ENCODE measurements at places on chromosomes 4 and X.

DNA sequence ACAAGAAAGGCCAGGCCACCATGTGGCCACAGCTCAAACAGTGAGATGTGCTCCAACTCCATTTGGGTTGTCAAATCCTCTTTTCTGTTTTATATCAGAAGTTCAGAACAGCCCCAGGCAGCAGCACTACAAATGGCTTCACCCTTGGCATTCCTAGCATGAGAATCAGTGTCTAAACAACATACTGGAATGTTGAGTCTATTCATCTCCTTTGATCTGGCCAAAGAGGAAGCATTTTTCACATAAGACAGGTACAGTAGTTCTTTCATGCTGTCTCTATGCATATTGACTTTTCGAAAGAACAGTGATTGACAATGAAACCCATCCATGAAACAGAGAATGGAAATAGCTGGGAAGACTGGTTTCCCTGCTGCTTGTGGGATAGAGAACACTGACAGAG, 289.5 kb downstream of the USP46 start:
- DNase-seq = no peak

DNA sequence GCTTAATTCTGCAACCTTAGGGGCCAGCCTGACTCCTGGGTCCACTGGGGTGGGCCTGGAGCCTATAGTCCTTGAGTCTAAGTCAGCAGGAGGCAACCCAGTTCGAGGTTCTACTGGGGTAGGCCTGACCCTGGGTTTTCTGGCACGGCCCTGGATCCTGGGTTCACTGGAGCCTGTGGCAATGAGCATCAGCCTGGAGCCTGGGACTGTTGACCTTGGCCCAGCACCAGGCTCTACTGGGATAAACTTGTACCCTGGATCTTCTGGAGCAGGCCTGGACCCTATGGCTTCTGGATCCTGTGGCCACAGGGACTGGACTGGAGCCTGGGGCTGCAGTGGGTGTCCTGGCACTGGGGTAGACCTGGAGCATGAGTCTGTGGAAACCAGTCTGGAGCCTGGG, 874.3 kb upstream of the INTU start:
- no peak for DNase-seq

DNA sequence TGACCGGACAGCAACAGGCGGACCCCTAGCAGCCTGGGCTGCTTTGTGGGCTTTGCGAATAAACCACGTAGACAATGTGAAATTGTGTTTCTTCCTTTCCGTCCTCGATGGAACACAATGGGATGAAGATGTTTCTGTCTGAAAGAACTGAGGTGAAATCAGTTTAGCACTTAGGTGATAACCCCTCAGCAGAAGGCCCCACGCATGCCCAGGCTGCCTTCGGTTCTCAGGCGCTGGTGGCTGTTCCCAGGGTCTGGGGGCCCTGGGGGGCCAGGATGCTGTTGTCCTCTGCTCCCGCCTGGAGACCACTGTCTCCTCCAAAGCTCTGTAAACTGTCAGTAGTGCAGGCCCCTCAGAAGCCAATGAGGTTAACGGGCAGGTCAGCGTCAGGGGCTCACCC, 73.9 kb upstream of the HGFAC start:
- DNase-seq = no peak

DNA sequence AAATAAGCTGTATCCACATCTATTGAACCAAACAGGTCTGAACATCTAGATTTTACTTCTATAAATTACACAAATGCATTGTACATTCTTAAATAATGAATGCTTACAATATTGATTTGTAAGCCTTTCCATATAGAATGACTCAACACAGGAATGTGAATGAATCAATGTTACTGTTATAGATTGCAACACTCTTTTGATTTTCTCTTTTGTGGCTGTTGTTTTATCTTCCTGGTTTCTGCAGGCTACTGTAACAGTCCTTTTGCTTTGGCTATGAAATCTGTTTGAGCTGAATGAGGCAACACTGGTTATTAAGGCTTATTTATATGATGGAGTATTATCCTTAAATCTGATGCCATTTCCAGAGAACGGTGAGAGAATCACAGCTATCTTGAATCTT, 49.5 kb downstream of the GPR50 start:
- no peak for DNase-seq

DNA sequence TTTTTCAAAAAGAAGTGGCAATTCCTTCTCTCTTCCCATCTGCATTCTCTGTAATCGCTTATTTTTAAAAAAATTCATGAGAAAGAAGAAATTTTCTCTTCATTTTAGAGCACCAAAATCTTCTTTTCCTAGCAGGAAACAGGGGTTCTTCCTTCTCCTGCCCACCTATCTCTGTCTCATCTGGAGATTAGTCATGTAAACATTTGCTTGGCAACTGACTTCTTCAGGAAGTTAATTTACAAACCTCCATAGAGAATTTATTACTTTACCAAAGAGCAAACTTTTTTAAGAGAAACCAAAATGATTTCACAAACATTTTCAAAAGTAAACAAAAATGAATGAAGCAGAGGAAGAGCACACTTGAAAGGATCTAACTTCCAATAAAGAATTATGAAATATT, 13.5 kb downstream of the TTC29 start:
- no peak for DNase-seq

DNA sequence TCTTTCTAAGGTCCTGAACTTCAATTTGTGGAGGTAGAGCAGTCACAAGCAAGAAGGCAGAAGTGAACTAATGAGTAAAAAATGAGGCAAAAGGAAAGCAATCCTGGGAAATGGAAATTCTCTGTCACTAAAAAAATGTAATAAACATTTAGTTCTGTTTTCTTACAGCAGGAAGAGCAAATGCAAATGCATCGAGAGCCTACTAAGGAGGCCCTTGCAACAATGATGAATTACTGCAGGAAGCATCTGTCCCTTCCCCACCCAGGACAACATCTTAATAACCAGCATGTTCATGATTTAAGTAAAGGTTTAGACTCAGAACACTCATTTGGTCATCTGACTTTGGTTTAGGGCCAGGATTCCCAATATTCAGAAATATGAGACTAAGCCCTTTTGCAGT, 341.4 kb upstream of the NOCT start:
- no peak for DNase-seq

DNA sequence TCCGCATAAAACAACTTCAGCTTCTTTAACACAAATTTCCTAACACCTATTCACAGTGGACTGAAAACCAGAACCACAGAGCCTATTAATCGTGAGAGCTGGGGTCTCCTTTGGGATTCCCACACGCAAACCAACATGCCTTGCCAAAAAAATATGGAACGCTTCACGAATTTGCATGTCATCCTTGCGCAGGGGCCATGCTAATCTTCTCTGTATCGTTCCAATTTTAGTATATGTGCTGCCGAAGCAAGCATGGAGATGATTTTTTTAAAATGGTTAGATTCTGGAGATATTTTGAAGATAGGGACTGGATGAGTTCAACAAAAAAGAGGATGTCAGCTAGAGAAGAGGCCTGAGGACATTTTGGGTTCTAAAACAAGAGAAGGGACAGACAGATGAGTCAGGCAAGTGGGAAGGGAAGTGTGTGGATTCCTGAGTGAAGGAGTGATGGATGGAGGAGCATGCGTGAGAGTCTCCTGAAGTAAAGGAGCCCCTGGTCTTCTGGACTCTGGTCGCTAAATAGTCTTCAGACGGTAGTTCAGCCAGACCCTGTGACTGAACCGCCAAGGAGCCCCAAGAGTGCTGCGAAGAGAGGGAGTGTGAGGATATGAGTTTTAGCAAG, 9.5 kb upstream of the GATA1 start:
- no peak for DNase-seq

GRCh38 chr4:83440899-83441298, 14.7 kb downstream of the HELQ start:
- no peak for DNase-seq

DNA sequence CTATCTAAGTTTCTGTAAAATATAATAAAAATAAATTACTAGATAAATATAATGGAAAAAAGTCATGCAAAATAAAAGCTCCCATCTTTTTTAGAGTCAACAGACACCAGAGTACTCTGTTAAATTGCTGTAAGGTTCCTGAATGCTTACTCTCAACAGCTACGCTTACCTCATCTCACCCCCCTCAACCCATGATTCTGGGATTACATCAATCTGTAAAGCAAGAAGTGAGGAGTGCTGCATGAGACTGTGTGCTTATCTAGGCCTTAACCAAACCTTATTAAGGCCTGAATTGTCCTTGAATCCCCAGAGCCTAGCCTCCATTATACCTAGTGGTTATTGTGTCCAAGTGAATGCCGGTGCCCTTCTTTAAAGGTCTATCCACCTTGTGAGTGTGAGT, 735.8 kb downstream of the RPA4 start:
- DNase-seq = no peak

GRCh38 chrX:82541822-82542221, 966.3 kb upstream of the POU3F4 start:
- no peak for DNase-seq

GRCh38 chr4:38266616-38267015, 306.4 kb downstream of the PTTG2 start:
- DNase-seq = peak; percentile 41

DNA sequence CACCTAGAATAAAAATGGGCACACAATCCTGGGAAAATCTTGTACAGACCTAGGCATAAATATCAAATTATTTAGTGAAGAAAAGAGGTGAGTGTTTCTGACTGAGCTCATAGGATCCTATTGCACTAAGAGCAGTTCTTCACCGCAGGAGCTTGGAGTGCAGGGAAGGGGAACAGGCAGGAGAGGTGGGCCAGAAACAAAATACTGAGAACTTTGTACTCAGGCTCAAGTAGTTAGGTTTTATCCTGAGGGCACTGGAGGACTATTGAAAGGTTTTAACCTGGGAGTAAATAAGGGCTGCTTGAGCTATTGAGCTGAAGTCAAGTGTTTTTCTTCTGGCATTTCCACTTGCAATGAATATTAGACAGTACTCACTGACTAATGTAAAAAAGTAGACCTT, 12.2 kb downstream of the EPHA5 start:
- no peak for DNase-seq

DNA sequence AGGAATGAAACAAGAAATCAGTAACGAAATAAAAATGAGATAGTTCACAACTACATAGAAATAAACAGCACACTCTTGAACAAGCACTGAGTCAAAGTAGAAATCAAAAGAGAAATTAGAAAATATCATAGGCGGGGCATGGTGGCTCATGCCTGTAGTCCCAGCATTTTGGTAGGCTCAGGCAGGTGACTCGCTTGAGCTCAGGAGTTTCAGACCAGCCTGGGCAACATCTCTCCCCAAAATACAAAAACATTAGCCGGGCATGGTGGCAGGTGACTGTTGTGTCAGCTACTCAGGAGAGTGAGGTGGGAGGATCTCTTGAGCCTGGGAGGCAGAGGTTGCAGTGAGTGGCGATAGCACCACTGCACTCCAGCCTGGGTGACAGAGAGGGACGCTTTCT, 714.4 kb downstream of the GLUD2 start:
- no peak for DNase-seq

DNA sequence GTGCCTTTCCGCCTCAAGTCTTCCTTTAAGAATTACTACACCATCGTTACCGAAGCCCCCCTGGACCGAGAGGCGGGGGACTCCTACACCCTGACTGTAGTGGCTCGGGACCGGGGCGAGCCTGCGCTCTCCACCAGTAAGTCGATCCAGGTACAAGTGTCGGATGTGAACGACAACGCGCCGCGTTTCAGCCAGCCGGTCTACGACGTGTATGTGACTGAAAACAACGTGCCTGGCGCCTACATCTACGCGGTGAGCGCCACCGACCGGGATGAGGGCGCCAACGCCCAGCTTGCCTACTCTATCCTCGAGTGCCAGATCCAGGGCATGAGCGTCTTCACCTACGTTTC, 2.2 kb downstream of the PCDH10 start:
- peak; percentile 64 for DNase-seq

DNA sequence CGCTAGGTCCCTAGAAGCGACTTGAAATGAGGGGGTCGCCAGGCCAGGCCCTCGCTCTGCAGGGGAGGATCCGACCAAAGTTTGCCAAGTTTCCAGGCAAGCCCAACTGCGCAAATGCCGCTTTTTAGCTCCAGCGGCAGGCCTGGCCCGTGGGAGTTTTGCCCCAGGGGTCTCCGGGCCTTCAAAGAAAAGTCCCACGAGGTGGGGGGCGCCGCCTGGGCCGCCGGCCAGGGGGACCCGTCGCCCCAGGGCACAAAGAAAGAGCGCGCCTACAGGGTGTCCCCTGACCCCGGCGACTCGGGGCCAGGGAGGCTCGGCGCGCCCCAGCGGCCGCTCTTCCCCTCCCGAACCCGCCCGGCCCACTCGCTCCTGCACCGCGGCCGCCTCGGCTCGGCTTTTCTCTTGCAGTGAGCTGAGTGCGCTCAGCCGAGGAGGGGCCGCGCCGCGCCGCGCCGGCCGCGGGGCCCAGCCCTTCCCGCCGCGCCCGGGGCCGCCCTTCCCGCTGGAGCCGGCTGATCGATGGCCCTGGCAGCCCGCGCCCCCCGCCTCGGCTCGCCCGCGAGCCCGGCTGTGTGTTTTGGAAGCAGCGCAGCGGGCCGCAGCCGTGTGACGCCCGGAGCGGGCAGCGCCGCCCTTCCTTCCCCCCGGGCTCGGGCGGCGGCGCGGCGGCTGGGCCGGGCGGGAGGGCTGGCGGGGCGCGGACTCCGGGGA, 754 bp upstream of the KLF3 start:
- DNase-seq = no peak

DNA sequence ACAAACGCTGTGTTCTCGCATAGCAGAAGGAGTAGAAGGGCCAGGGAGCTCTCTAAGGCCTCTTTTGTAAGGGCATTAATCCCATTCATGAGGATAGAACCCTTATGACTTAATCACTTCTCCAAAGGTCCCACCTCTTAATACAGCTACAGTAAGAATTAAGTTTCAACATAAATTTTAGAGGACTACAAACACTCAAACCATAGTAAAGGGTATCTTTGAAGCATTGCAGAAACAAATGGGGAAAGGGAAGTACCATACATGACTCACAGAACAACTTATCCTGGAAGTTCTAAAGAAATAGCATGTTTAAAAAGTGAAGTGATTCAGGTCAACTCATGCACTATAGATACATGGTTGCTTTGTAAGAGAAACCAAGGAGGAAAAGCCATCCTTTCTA, 680.8 kb downstream of the RPA4 start:
- no peak for DNase-seq

DNA sequence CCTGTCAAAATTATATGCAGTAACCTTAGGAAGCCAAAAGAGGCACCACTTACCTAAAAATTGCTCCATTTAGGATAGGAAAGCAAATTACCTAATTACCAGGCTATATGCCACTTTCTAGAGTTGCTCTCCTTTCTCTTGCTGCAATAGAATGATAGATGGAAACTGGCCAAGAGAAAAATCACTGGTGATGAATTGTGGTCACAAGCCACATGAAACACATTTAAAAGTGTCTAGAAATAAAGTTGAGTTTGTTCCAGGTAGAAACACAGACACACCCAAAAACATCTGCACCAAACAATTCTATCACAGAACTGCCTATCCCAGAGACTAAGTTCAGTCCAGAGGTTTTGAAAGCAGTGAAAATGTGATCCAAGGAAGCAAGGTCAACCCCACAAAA, 337.7 kb downstream of the PCDH19 start:
- no peak for DNase-seq

GRCh38 chr4:24912252-24913118, at the start of gene CCDC149:
Gene CCDC149, minus strand, starts transcription at chr4:24913042. Its CDS starts 178 bp downstream, at chr4:24912864.
- peak; percentile 59 for DNase-seq
